ENCODE measurements at places on chromosomes 5 and 9.
A peak's percentile ranks its signal among the peaks of the same experiment; 100 is the strongest.

DNA sequence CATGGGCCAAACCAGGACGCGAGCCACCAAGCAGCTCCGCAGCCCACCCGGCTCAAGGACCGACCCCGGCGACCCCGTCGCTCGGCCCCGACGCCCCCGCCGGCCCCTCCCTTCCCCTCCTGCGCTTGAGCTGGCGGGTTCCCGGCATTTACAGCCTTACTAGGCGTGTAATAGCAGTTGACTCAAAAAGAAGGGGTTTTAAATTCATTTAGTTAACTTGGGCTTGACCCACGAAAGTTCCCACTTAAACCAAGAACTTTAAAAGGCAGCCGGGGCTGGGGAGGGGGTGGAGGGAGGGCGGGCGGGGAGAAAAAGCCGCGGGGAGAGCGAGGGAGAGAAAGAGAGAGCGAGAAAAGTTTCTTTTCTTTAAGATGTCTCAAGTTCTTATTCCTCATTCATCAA lies 636 bp downstream of the PRDM12 start:
- no peak for DNase-seq

DNA sequence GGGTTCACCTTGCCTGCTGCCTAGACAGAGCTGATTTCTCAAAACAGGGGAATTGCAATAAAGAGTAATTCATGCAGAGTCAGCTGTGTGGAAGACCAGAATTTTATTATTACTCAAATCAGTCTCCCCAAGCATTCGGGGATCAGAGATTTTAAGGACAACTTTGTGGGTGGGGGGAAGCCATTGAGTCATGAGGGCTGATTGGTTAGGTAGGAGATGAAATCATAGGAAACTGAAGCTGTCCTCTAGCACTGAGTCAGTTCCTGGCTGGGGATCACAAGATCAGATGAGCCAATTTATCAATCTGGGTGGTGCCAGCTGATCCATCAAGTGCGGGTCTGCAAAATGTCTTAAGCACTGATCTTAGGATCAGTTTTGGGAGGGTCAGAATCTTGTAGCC lies 159.1 kb upstream of the MAP1B start:
- DNase-seq: no peak

- DNase-seq: no peak
These were observed 21.0 kb upstream of the WWC1 start for GRCh38 chr5:168270476-168270875.

DNA sequence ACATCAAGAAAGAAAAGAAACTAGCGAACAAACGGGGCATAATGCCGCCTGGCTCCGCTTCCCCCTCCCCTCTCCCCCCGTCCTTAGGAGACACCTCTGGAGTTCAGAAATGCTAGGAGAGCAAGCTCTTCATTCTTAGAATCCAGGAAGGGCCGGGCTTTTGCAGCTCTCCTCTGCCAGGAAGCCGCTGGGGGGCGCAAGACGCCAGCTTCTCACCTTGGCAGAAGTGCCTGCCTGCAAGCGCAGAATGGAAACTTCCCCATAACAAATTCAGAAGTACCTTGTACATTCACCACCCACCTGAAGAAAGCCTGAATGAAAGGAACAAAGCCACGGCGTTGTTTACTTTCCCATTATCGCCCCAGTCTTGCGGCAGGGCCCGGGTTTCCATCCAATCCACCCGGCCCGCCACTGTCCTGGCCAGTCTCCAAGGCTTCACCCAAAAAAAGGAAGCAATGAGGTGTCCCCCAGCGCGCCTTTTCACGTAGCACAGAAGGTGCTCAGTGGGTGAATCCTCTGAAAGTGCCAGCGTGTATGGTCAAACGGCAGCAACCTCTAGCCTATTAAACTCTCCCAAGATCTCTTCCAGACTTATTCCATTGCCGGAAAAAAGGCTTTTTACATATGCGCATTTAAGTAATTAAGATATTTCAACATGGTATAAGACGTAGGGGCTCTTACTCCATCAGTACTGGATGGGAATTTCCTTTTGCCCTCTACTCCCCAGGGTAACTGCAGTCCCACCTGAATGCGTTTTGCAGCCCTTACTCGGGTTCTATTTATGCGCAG lies 1.6 kb upstream of the GADD45G start:
- DNase-seq: peak; percentile 97

GRCh38 chr5:143083006-143083405 lies 312.8 kb downstream of the ARHGAP26 start:
- no peak for DNase-seq

Measured in spleen (tissue), 13 donors.